AG08395 (cell line): ENCODE measurements at places on chromosomes 12 and 14.

DNA sequence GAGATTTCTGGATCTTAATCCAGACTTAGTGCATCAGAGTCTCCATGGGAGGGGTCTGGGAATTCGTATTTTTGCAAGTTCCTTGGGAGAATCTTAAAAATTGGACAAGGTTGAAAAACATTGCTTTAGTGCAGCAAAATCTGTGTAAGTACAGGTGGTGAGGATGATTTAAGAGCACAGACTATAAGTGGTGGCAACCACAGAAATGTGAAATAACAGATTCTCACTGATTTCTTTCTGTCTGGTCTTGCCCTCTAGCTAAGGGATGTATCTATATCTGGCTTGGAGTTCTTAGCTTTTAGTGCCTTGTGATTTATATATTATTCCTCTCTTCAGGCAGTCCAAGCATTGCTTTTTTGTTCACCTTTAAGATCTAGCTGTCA is 116.2 kb downstream of the DIP2B start:
- DNase-seq = no peak

DNA sequence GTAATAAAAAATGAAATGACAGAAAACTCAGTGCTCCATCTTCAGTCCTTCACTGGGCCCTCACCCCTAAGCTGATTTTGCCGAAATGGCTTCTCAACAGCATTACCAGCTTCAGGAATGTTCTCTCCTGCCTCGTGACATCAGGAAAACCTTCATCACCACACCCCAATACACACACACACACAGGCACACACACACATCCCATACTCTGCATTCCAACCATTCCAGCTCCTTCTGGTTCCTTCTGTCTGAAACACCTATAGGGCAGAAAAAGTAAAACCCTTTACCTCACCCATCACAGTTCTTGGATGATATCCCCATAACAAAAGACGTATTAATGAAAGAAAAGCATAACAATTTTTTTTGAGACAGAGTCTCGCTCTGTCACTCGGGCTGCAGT is 75.9 kb downstream of the CCDC60 start:
- DNase-seq = no peak

DNA sequence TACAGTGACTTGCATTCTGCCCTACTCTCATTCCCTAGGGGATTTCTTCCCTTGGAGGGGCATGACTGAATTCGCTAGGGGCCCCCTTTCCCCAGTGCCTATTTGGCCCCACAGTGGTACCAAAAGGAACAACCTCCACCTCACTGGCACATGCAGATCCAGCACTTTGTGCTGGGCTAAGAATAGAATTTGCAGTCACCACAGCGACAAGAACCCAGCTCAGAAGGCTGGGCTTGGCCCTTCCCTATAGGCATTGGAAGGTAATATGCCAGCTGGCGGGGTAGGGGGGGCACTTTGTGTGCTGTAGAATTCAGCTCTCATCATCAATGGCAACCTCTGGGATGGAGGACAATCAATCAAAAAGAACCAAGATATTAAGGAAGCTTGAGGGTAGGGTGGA is 13.9 kb downstream of the BAZ2A start:
- no peak for DNase-seq

DNA sequence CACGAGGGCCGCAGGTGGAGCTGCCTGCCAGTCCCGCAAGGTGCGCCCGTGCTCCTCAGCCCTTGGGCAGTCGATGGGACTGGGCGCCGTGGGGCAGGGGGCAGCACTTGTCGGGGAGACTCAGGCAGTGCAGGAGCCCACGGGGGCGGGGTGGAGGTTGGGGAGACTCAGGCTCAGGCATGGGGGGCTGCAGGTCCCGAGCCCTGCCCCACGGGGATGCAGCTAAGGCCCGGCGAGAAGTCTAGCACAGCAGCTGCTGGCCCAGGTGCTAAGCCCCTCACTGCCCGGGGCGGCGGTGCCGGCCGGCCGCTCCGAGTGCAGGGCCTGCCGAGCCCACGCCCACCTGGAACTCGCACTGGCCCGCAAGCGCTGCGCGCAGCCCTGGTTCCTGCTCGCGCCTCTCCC is 39.2 kb upstream of the P2RX7 start:
- no peak for DNase-seq

DNA sequence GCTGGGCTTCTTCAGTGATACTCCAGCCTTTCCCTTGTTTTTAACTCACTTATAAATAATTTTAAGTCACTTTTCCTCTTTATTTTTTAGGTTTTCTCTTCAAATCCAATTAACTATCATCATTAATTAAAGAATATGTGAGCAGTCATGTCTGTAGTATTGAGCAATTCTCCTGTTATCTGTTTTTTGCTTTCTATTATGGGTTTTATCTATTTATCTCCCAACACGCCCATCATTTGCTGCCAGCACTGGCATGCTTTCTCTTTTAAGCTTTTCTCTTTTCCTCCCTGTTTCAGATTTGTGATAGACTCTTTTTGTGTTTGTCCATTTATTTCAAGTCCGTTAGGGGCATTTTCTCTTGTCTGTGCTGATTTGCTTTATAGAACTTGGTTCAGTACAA is 72.3 kb downstream of the CRADD start:
- no peak for DNase-seq

- DNase-seq = no peak
Measured at GRCh38 chr12:13451776-13452175, 255.2 kb downstream of the EMP1 start.

DNA sequence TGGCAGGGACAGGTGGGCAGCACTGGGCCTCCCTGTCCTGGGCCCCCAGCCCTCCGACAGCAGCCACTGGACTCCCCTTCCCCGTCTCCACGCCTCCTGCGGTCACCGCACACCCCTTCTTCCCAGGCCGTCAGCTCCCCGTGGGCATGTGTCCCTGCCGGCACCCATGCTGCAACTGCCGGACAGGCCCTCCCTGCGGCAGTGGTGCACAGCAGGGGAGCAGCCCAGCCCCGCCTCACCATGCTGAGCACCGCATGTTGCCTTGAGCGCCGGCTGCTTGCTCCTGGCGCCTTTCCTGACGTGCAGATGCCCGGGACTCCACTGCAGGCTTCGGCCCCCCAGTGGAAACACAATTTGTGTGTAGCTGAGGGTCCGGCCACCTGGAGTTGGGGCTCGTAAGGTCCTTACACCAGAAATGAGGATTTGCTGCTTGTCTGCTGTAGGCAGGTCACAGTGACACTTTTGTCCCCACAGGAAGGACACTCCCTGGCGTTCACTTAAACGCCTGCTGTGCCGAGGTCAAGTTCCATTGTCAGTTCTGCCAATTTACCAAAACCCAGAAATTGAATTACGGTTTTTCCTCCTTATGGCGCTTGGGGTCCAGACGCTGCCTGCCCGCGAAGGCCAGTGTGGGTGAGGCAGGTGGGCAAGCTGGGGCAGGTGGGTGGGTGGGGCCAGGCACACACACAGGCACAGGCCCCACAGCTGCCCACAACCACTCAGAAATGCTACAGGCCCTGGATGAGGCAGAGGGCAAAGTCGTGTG is 28.2 kb upstream of the MMP17 start:
- no peak for DNase-seq
